ENCODE measurements at places on chromosomes 6 and 20.

DNA sequence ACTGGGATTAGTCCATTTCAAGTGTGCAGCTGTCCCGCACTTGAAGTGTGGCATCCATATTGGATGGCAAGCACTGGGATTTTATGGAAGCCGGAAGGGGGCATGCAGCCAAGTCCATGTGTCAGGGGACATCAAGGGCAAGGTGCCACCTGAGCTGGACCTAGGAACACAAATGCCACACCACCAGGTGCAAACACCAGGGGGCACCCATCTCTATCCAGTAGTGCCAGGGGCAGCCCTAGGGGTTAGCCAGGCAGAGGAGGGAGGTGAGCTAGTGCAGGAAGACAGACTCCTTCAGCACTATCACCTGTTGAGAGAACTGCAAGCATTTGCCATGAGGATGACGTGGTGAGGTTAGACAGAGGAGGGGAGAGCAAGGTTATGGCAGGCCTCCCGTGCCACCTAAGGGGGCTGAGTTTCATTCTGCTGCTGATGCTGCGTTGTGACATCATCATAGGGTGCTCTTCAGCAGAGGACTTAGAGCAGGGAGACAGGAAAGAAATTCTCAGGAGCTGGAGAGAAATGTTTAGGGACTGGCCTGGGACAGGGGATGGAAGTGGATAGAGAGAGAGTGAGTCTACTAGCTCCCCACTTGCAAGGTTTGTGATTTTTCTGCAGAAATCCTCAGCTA, 192.6 kb upstream of the SLC24A3 start:
- no peak for DNase-seq

- DNase-seq: no peak
Observed at GRCh38 chr6:31225735-31226134, 46.2 kb downstream of the HLA-C start.

- DNase-seq: no peak
Observed at GRCh38 chr6:110295451-110296165, 62.5 kb downstream of the METTL24 start.

- peak; percentile 98 for DNase-seq
Observed at GRCh38 chr20:33666293-33667244, at the start of gene ACTL10. Gene ACTL10, plus strand, starts transcription at chr20:33666943. Its CDS starts 555 bp downstream, at chr20:33667498.

- DNase-seq: no peak
Observed at GRCh38 chr6:89644864-89645263, 6.3 kb upstream of the LYRM2 start.

All from BE2C (cell line).